ENCODE measurements at places on chromosomes 16 and 17.

DNA sequence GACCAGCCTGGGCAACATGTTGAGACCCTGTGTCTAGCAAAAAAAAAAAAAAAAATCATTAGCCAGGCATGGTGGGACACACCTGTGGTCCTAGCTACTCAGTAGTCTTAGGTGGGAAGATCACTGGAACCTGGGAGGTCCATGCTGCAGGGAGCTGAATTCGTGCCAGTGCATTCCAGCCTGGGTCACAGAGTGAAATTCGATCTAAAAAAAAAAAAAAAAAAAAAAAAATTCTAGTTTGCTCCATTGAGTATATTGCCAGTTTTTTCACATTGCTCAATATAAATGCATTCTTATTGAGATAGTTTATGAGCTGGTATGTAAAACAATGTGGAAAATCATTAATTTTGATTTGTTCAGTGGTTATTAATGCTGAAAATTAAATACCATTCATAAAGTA lies 52.0 kb downstream of the ABHD15 start:
- DNase-seq: no peak

DNA sequence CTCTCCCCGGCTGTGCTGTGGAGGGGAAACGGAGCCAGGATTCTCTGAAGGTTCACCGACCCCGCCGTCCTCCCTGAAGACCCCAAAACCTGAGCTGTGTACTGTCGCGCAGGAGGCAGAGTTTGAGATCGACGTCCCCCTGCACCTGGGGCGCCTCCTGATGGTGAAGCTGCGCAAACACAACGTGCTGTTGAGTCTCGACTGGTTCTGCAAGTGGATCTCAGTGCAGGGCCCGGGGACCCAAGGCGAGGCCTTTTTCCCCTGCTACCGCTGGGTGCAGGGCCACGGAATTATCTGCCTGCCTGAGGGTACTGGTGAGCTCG lies 62.6 kb upstream of the TEKT1 start:
- no peak for DNase-seq

DNA sequence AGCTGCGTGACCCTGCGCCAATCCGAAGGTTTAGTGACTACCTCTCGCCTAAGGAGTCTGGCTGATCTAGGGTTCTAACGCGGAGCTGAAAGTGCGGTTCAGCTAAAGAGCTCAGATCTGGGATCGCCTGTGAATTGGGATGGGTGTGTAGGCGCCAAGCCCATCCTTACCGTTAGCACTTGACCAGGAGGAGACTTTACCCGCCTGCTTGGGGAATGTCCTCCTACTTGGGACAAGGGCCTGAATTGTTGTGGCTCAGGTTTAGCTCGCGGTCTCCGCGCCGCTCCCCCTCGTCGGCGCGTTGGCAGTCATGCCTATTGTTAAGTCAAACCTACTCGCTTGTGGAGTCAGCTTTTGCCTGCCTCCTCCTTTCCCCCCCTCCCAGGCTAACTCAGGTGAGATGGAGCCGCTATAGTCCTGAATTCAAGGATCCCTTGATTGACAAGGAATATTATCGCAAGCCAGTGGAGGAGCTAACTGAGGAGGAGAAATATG lies 480 bp downstream of the MRPS7 start:
- DNase-seq: no peak

- no peak for DNase-seq
These were observed 34.0 kb upstream of the PRKCA start for GRCh38 chr17:66268247-66268927.

GRCh38 chr17:58956997-58957724 lies 149.5 kb downstream of the TRIM37 start:
- DNase-seq: no peak

GRCh38 chr16:28192806-28193529 lies 18.8 kb downstream of the XPO6 start:
- DNase-seq: no peak

DNA sequence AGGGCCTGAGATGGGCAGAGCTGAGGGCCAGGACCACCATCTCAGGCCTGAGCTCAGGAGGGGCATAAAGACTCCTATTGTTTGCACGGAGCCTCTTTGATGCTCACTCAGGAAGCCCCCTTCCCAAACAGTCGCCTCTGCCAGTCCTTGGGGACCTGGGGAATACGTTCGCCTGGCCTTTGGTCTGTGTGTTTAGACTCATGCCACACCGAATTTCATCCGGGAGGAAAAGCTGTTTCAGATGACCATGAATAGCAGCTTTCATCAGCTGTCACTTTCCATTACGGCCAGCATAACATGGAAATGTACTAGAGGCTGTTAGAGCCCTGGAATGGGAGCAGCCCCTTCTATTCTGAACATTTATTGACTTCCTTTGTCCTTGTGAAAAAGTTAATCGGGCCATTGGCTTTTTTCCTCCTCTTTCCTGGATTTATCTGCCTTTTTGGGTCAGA lies 139.0 kb downstream of the HS3ST3A1 start:
- DNase-seq: no peak

DNA sequence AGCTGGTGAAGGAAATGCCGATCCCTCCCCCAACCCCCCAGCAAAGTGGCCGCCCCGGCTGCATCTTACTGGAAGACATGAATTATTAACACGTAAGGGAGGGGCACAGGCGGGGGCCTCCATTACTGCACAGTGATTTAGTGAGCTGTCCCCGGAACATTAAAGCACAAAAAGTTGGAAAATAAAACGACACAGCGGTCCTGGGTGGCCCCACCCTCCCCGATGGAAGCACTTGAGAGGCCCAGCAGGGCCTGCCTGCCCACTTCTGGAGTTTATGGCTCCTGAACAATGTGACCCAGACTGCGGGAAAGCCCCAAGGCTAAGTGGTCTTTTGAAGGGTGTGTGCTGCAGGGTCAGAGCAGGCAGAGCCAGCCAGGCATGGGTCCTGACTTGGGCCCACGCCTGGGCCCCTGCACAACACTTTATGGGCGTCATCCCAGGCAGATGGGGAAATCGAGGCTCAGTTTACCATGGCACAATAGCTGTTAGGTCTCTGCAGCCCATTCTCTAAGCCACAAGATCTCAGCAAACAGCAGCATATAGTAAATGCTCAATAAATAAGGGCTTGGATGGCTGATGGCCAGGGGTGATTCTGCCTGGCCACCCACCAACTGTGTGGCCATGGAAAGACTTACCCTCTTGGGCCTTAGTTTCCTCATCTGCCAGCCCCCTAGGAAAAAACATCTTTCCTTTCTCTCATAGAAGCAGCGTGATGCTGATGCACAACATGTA lies 22.8 kb downstream of the CCDC102A start:
- peak; percentile 19 for DNase-seq

GRCh38 chr17:42530952-42531454 lies 5.0 kb upstream of the NAGLU start:
- no peak for DNase-seq

- DNase-seq: no peak
These were observed 22.5 kb upstream of the SLC35B1 start for GRCh38 chr17:49730078-49730784.

DNA sequence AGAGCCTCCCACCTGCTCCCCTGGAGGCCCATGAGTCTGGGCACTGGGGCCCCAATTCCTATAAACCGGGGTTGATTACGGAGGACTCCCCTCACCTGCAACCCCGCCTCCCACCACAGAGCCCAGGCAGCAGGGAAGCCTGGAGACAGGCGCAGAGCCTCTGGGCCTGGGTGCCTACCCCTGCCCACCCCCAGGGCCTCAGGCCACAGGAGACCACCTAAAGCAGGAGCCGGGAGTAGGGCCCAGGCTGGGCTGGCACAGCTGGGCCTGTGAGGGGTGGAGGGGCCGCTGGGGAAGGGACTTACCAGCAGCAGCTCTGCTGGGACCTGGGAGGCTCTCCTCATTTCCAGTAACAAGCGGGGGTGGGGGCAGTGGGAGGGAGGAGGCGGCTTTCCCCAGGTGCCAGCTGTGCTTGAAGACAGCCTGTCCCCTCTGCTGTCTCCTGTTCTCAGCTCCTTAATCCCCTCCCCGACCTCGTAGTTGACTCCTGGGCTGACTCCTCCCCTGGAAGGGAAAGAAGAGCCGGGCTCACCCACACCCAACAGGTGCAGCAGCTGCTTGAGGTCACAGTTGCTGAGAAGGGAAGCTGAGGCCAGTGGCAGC lies 46.8 kb downstream of the TMEM235 start:
- DNase-seq: no peak

- no peak for DNase-seq
These were observed 21.1 kb upstream of the KCNG4 start for GRCh38 chr16:84260766-84261554.

GRCh38 chr17:65750631-65751115 lies 189.2 kb upstream of the AXIN2 start:
- DNase-seq: peak; percentile 75

DNA sequence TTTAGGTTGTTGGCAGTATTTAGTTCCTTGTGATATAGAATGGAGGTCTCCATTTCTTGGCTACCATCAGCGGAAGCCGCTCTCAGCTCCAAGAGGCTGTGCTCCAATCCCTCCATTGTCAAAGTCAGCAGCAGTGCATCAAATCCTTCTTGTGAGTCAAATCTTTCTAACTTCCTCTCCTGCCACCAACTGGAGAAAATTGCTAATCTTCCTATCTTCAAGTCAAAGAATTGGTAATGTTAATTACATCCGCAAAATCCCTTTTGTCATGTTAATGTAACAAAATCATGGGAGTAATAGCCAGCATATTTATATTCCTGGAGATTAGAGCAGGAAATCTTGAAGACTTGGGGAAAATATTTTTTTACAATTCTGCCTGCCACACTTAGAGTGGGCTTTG lies 436.4 kb upstream of the DYNLRB2 start:
- no peak for DNase-seq

DNA sequence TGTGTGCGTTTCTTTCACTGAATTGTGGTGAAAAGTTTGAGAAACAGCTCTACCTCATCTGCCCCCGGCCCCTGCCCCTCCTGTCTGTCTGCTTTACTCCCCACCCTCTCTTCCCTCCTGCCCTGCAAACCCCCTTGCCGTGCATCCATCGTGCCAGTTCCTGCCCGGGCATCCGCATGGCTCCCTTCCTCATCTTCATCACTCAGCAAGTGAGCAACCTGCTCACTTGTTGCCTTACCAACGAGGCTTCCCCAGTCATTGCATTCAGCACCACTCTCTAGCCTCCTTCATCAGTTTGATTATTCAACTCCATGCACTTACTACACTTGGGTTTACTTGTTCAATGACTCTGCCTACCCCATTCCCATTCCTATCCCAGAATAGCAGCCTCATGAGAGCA lies 34.8 kb upstream of the SDK2 start:
- DNase-seq: no peak

DNA sequence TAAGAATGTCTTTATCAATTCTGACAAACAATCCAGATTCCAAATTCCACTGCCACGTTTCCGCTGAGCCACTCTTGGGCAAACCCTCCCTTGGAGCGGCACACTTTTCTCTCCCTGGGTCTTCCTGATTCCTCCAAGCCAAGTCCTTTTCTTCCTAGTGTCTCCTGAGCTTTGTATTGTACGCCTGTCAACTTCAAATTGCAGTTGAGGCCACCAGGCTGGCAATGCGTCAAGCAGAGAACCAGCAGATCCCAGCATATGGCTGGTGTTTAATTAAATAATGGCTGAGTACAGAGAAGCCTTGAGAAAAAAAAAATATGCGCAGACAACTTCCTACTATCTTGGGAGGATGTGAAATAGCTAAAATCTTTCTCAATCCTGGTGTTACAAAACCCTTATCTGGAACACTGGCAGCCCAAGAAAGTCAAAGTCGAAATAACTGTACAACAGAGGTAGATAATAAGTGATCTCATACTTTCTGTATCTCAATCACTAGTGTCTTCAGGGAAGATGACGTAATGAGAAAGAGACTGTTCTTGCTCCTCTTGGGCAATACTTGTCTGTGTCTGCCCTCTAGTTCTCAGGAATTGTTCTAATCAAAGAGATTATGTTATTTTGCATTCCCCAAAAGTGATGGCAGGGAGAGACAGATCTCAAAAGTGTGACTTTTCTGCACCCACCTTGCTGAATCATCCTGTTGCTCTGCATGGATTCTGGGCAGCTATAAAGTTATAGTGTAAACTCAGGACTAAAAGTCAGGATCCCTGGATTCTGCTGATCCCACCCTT lies 15.0 kb downstream of the SMIM36 start:
- no peak for DNase-seq

GRCh38 chr17:78365561-78366108 lies 5.8 kb upstream of the SOCS3 start:
- DNase-seq: no peak

GRCh38 chr17:80822021-80822699 lies 169.5 kb upstream of the CHMP6 start:
- DNase-seq: no peak

DNA sequence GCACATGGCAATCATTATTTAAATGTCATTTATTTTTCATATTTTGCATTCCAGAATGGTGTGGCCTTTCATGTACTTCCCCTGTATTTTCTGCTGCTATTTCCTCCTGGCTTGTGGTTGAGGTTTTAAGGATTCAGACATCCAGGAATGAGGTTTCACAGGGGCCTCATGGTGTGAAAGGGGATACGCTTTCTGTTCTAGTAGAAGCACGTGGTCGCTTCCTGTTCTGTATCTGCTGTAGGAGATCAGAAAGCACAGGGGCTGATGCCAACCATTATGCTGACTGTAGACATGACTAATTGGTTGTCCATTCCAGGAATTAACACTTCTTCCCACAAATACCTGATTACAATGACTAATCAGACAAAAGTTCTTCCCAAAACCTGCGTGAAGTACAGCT lies 405.9 kb downstream of the SHISA9 start:
- DNase-seq: no peak

- no peak for DNase-seq
These were observed 75.7 kb upstream of the NKD1 start for GRCh38 chr16:50472472-50472871.

GRCh38 chr17:76940295-76940694 lies 72.1 kb downstream of the MGAT5B start:
- no peak for DNase-seq

DNA sequence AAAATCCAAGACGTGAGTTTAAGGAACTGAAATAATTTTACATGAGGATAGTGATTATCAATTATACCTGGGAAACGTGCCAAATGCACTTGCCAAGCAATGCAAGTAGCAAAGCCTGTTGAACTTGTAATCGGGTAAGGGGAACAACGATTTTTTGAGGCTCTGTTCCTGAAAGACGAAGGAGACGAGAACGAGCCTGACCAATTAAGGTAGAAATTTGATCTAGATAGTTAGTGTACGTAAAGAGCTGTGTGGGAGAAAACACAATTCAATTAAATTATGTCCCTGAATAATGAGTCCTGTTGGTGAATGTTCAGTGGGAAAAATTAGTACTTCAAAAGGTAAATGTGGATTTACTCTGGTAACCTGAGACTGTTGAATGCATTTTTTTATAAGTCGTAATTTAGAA lies 17.7 kb upstream of the KCTD5 start:
- no peak for DNase-seq

- no peak for DNase-seq
These were observed 38.4 kb downstream of the HNF1B start for GRCh38 chr17:37706446-37706845.

DNA sequence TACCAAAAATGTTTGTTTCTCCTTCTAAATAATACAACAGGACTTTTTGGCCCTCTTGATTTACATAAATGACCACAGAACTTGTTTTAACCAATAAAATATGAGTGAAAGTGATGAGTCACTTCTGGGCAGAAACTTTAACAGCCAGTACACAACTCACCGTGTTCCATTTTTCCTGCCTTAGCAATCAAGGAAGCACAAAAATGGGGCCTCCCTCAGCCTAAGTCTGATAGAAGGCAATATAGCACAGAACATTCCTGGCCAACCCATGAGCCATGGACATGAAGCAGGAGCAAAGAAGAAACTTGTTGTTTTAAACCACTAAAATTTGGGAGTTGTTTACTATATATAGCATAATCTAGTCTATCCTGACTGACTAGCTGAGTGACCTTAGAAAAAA lies 61.1 kb upstream of the MTMR4 start:
- no peak for DNase-seq

All from SK-N-SH (cell line).